ENCODE measurements at places on chromosomes 7 and 10.

DNA sequence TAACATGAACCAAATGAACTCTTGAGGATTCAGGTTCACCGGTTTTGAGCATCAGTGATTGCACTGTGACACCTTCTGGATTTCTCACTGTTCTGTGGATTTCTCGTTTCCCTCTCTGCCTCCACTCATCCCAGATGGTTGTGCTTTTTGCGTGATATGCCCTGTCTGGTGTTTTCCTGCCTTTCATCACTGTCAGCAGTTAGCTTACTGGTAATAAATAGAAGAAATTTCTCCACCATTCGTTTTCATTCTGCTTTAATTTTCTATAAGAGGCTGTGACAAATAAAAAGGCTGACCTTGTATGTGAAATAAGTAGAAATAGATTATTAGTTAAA lies 16.2 kb downstream of the BPGM start:
- DNase-seq: no peak

DNA sequence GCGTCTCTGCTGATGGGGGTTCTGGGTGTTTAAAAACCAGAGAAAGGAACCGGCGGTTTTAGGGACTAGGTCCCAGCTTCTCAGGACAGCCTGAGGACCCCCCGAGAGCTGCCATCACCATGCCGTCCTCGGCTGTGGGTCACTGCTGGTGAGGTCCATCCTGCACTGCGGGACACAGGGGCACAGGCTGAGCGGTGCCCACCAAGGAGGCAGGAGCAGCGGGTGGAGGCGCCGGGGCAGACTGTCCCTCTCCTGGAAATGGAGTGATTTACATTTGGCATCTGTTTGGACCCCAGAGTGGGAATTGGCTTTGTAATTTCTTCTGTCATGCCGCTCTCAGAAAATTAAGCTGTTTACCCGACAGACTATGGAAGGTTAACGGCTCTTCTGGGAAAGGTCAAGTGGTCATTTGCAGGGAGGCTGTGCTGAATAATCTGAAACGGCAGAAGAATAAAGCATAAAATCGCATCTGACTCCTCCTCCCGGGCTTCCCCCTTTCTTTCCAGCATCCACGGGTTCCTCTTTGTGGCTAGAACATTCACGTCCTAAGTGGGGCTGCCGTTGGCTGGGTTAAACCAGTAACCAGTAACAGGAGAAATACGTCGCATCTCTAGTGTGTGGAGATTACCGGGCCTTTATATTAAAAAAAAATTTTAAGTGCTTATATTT lies 31.7 kb downstream of the LHPP start:
- no peak for DNase-seq

GRCh38 chr10:28797904-28798371 lies 120.6 kb downstream of the BAMBI start:
- DNase-seq: no peak

DNA sequence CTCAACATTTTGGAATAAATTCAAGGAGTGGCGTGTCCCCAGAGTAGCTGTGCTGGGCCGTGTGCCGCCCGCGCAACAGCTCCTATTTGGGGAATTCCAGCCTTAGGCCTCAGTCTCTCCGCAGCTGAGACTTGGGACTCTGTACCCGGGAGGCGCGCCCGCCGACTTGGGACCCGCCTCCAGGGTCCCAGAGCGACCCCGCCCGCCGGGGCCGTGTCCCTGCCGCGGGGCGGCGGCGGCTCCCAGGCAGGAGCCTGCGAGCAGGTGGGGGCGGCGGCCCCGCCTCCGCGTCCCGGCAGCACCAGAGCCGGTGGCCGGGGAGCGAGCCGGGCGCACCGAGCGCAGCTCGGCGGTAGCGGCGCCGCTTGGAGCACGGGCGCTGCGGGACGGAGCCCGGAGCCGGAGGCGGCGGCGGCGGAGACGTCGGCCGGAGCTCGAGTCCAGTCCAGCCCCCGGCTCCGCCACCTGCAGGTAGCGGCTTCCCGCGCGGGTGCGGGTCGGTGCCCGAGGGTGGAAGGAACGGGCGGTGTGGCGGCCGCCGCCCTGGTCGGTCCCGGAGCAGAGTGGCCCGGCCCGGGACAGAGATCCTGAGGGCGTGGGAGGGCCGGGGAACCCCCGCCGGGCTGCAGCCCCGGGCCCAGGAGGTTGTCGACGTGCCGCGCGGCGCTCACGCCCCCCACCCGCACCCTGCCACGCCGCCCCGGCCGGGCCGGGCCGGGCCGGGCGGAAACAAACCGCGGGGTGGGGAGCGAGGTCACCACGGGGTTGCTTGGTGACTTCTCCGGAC lies at the start of gene WIPF3:
Gene WIPF3 (plus strand): TSS at position 301 of the 787 bp plus-strand sequence. CDS start 28,217 bp downstream, outside the sequence.
- no peak for DNase-seq

- DNase-seq: no peak
These were observed 483.1 kb downstream of the RPS24 start for GRCh38 chr10:78516756-78517155.

Data from CD4-positive, alpha-beta T cell treated with Interferon alpha-2 for 1 hour (primary cell).